HepG2 (cell line): ENCODE measurements at places on chromosomes 5 and 9. TPM values are rescaled to one million over a fixed set of nuclear protein-coding genes. Genes with fewer than 3 reads are reported as not detected.

The SPINK7 gene
- 0.15 TPM in 1 of 2 replicates, not detected in the other for polyA plus RNA-seq

The IGFBPL1 gene
- 0.07 TPM in 1 of 2 replicates, not detected in the other for polyA plus RNA-seq

The PFN3 gene
- polyA plus RNA-seq: not detected in 2 replicates

The RFESD gene
- 1.1 TPM in 2 replicates for polyA plus RNA-seq

The PCDHA10 gene
- 0.01 and 0.03 TPM in 2 replicates for polyA plus RNA-seq

The DMRT3 gene
- not detected in 2 replicates for polyA plus RNA-seq

The PAEP gene
- 10.8 and 24.4 TPM in 2 replicates for polyA plus RNA-seq
